ENCODE measurements at places on chromosomes 4 and X.

DNA sequence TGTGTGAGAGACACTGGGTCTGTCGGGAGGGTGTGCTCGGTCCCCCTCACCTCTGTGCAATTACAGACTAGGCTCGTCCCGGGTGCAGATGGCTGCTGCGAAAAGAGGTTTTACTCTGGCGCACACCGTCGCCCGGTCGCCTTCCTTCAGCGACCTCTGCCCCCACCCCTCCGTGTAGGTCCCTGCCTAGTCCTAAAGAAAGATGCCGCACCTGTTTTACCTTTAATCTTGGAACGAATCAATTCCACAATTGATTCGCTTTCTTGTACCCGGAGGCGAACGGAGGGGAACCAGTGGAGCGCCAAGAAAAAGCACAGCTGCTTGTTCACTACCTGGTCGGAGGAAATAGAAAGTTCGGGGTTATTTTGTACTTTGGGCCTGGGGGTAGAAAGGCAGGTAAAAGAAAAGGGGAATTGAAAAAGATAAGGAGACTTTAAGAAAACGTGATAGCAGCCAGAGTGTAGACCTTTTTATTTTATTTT, 1.2 kb downstream of the NPNT start:
- no peak for DNase-seq

- DNase-seq: no peak
These were observed 419.6 kb upstream of the LCORL start for GRCh38 chr4:18441203-18441590.

- no peak for DNase-seq
These were observed 116.3 kb upstream of the TMEM150C start for GRCh38 chr4:82678051-82678450.

DNA sequence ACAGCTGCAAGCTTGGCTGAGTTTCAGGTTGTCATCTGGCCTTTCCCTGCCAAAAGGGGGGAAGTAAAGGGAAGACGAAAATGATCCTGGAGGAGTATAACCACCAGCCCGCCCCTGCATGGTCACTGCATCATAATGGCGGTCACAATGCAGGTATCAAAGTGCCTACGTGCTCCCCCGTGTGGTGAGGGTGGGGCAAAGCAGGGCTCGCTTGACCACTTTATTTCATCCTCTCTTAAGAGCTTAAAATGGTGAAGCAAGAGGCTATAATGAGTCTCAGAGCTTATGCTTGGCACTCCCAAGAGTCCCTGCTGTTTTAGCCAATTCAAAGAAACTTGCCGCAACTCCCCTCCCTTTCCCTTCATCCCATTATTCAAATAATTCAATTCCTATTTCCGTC, 105.6 kb downstream of the APOOL start:
- DNase-seq: no peak

- DNase-seq: no peak
These were observed 157.3 kb upstream of the RAPGEF2 start for GRCh38 chr4:158945529-158946108.

GRCh38 chr4:108350332-108350731, 181.6 kb upstream of the LEF1 start:
- no peak for DNase-seq

- DNase-seq: peak; percentile 64
These were observed 27.8 kb upstream of the PSAPL1 start for GRCh38 chr4:7462509-7462971.

GRCh38 chr4:123229286-123229685, 167.3 kb upstream of the SPRY1 start:
- DNase-seq: no peak

DNA sequence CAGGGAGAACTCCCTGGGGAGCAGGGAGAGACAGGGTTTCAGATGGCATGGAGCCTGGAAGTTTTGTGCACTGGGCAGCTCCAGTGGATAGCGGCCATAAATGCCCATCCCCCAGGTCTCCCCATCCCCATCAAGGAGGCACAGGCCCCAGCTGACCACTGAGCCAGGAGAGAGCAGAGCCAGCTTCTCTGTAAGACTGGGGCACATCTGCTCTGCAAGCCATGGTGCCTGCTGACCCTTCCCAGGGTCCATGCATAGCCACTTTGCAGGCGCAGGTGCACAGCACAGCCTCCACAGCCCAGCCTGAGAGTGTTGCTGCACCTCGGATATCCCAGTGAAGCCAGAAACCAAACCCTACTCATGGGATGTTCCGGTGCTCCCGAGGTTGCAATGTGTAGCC, 206.3 kb upstream of the SPANXN4 start:
- no peak for DNase-seq

- no peak for DNase-seq
These were observed 1.3 kb upstream of the RGS12 start for GRCh38 chr4:3291411-3291968.

- no peak for DNase-seq
These were observed 239.1 kb downstream of the RASL11B start for GRCh38 chr4:53101191-53101581.

All from hippocampal formation (tissue), 2 donors.